Transverse colon (tissue), 4 donors: ENCODE measurements at places on chromosomes 13 and 19. TPM values are rescaled to one million over a fixed set of nuclear protein-coding genes. Genes with fewer than 3 reads are reported as not detected.

- peaks cover 43% of the 10 kb centered on the region for H3K4me1 ChIP-seq
- H3K27ac ChIP-seq = peak within 1 kb of the TSS; percentile 90
- no peaks in the 10 kb centered on the region for H3K36me3 ChIP-seq
- peak; percentile 93 for DNase-seq
- H3K4me3 ChIP-seq = peak within 1 kb of the TSS; percentile 68
- H3K27me3 ChIP-seq = no peaks in the 10 kb centered on the region
These were observed at the start of gene ZNF296 for GRCh38 chr19:45076029-45076850. Gene ZNF296, minus strand, starts transcription at chr19:45076478. Its CDS starts 105 bp downstream, at chr19:45076373.

DNA sequence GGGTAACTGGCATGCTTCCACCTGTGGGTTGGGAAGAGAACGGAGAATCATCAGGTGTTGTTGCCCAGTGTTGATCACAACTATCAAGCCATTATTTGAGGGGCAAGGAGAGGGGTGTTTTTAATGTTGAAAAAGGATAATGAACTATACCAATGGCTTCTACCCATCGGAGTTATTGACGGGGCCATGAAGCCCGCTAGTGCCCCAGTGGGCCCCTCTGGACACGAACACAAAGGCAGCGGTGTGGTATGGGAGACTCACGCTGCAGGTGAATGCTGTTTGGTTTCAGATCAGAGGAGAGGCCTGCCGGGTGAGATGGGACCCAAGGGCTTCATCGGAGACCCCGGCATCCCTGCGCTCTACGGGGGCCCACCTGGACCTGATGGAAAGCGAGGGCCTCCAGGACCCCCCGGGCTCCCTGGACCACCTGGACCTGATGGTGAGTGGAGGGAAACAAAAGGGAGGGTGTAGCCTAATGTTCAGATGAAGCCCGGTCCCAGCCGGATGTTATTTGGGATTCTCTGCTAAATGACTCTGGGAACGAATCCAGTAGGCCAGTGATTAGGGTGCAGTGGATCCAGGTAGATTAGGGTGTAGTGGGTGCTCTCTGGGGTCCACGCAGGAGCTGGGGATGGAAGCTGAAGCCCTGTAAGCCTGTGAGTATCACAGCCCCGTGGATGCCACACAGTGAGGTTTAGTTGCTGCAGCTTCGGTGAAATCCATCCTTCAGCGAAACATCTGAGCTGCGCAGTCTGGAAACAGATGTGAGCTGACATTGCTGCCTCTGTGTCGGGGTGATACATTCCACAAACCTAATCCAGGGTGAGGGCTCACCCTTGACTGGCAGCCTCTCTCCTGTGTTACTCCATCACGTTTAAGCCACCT lies 111.3 kb downstream of the RAB20 start:
- DNase-seq = no peak
- no peak overlapping the region for H3K27ac ChIP-seq
- H3K4me1 ChIP-seq = no peaks in the 10 kb centered on the region
- no peaks in the 10 kb centered on the region for H3K36me3 ChIP-seq

GRCh38 chr19:45050036-45050435 lies 11.2 kb downstream of the CLASRP start:
- no peak overlapping the region for H3K4me3 ChIP-seq
- H3K4me1 ChIP-seq = peaks cover 32% of the 10 kb centered on the region
- H3K36me3 ChIP-seq = no peaks in the 10 kb centered on the region

GRCh38 chr19:277581-278165 lies 13.5 kb downstream of the PLPP2 start:
- H3K27ac ChIP-seq = no peak overlapping the region
- H3K4me1 ChIP-seq = no peaks in the 10 kb centered on the region
- H3K36me3 ChIP-seq = no peaks in the 10 kb centered on the region
- H3K27me3 ChIP-seq = peaks cover 18% of the 10 kb centered on the region
- DNase-seq = no peak

DNA sequence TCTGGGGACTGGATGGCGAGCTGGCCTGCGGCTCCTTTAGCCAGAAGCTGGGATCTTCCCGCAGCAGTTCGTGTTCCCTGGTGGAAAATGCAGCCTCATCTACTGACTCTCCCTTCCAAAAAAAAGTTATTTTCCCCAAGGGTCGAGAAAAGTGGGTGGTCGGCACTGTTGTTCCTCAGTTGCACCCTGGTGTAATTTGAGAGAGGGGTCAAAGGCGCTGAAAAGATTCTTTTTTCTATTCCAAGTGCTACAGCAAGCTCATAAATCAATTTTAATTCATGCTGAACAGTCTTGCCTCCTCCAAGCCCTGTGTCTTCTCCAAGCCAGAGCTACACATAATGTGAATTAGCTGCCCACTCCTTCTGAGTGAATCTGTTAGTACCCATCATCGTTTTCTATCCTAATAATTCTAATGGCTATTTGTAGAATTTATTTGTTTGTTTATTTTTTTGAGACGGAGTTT lies 774 bp downstream of the SLC25A15 start:
- no peaks in the 10 kb centered on the region for H3K36me3 ChIP-seq
- H3K4me3 ChIP-seq = peak overlapping the region; percentile 70
- H3K27me3 ChIP-seq = no peaks in the 10 kb centered on the region
- peak overlapping the region; percentile 92 for H3K27ac ChIP-seq
- peaks cover 11% of the 10 kb centered on the region for H3K4me1 ChIP-seq
- DNase-seq = no peak

The FGF22 gene
- total RNA-seq = not detected
